ENCODE measurements at places on chromosomes 13 and 19. TPM values are rescaled to one million over a fixed set of nuclear protein-coding genes. Genes with fewer than 3 reads are reported as not detected.

The CGB3 gene
- total RNA-seq: not detected

The TMIGD2 gene
- total RNA-seq: not detected

The RNF6 gene
- 19.7 TPM for total RNA-seq

The HIPK4 gene
- total RNA-seq: not detected

The MAG gene
- not detected for total RNA-seq

The UPK1A gene
- not detected for total RNA-seq

DNA sequence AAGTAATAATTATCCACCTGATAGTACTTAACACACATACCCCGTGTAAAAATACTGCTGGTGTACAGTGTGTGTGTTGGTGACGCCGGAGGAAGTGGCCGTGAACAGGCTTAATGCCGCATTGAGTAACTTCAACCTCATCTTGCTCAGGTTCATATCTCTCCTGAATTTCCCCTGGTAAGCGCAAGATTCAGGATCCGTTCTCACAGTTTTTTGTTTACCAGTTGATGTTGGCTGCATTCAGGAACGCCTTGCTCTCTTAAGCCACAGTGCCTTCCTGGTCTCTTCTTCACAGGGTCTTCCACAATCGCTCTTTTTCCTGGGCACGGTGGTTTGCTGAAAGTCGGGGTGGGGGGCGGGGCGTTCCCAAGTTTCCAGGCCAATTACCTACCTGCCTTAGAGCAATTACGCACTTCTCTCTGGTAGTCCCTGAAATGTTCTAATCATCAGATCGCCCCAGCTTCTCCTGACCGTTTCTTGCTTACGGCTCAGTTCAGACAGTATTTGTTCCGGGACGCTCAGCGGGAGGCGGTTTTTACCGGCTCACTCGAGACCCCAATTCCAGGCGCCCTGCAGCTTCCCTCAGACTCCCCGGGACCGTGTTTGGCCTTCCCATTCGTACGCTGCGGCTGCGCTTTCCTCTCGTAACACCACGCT is 706 bp upstream of the DNAJC3 start:
- DNase-seq: peak; percentile 39

DNA sequence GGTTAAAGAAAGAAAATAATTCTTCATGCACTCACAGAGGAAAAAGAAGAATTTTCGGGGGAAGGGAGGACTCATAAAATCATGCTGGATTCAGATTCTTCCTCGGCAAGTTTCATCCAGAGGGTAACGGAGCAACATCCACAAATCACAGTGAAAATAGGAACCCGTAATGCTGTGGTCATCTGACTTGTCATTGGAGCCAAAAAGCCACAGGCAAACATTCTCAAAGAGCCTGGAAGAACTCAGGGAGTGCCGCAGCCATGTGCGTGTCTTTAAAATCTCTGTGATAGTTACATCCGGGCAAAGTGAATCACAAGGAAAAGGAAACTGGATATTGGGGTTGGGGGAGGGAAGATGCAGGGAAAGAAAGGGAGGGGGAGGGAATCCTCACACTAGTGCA is 33.0 kb upstream of the VSTM2B start:
- DNase-seq: no peak

- no peak for DNase-seq
Measured at GRCh38 chr13:114310956-114311355, 3.3 kb upstream of the CHAMP1 start.

- DNase-seq: no peak
Measured at GRCh38 chr13:90510319-90510718, 837.2 kb upstream of the MIR17HG start.

GRCh38 chr13:50675651-50676050 is 167.8 kb downstream of the DLEU7 start:
- DNase-seq: no peak

- no peak for DNase-seq
Measured at GRCh38 chr19:58563034-58563573, 4.7 kb upstream of the UBE2M start.

GRCh38 chr19:44696939-44697669 is 1.8 kb upstream of the CEACAM16 start:
- DNase-seq: no peak
